ENCODE measurements at places on chromosomes 2 and 18.

DNA sequence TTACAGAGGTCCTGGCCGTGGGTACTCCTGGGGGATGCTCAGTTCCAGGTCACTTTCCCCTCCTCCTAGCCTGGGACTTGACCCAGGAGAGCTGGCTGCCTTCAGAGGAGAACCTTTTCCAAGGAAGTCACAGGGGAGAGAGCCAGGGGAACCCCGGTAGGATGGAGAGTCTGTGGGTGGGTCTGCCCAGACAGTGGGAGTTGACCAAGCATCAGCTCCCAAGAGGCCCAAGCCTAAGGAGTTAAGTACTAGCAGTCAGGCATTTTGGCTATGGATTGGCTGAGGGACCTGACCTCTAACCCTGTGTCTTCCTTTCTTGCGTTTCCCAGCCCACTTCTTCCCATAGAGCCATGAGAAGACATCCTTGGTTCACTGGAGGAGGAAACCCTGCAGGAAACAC, 48.8 kb upstream of the PLB1 start:
- DNase-seq = no peak

GRCh38 chr2:33406622-33407021, 69.8 kb upstream of the RASGRP3 start:
- no peak for DNase-seq

GRCh38 chr2:64938607-64939285, 50.5 kb upstream of the SLC1A4 start:
- DNase-seq = no peak

- DNase-seq = no peak
Measured at GRCh38 chr18:46152436-46152807, 48.2 kb downstream of the HAUS1 start.

GRCh38 chr2:128958241-128958640, 639.6 kb upstream of the HS6ST1 start:
- DNase-seq = no peak

GRCh38 chr18:68414407-68414806, 300.5 kb downstream of the TMX3 start:
- no peak for DNase-seq

GRCh38 chr2:54208364-54209240, 47.4 kb downstream of the TSPYL6 start:
- DNase-seq = no peak

GRCh38 chr2:235504441-235505180, 10.8 kb downstream of the AGAP1 start:
- no peak for DNase-seq

- DNase-seq = no peak
Measured at GRCh38 chr2:4134551-4135550, 431.5 kb downstream of the DCDC2C start.

DNA sequence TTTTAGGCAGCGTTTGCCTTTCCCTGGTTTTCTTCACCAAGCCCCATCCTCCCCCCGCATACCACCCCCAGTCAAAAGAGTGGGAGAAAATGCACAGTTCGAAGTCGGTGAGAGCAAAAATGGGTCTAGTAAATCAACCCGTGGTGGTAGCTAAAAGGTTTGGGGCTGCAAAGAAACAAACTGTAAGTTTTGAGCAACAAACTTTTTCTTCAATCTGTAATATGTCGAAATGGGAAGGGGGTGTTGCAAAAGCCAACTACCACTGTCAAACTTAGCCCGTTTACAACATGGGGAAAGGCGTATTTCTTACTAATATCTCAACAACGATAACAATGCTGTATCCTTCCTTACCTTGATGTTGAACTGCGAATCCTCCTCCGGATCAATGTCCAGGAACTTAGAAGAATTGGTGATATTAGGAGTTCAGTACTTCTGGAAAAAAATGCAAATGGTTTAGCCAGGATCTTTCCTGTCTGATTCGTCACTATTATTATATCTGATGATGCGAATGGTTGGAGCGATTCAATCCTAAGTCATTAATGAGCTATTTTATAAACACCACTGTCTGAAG, 2.4 kb upstream of the SATB2 start:
- no peak for DNase-seq

GRCh38 chr2:204945376-204945775, 400.1 kb downstream of the PARD3B start:
- DNase-seq = no peak

- no peak for DNase-seq
Measured at GRCh38 chr18:72456802-72457201, 87.3 kb downstream of the CBLN2 start.

- DNase-seq = no peak
Measured at GRCh38 chr2:183998041-183998796, 600.1 kb upstream of the ZNF804A start.

DNA sequence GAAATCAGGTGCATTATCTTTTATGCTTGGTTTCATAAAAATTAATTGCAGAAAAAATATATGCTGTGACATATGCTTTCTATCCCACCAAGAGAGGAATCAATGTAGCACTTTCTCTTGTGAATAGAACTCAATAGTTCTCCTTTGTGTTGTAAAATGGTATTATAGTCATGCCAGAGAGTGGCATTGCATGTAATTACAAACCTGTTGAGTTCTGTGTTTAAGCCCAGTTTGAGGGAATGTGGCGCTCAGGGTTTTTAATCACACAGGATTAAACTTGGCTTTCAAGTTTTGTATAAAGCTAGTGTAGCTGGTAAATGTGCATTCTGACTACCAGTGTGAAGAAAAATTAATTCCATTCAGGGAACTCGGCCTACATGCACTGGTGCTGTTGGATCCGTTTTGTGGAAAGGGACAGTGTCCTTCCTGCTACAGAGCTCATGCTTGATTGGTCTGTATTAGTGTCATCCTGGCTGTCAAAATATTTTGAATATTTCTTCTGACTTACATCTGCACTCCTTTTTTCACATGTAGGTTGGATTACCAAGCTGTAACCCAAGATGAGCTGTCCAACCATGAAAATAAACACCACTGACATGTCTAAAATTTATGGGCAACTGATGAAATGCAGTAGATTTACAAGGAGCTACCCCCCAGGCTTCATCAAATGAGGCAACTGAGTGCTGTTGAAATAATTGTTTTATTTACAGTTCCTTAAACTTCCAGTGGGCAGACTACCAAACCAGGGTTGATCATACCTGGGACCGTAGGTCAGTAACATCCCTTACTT, 80.3 kb downstream of the SLC4A3 start:
- DNase-seq = no peak

DNA sequence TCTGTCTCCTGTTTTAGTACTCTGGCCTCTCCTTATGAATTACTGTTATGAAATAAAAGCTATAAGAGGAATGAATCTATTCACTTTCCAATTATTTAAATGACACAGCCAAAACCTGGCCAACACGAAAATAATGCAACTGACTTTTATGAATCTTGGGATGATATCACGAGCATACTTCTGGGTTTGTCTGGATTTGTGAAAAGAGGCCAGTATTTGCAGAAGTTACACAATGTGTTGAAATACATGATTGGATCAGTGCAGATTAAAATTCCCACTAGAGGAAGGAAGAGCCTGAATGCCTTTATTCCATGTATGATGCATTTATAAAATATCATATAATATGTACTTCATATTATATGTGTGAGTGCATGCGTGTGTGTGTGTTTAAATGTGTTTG, 418.2 kb downstream of the GRB14 start:
- DNase-seq = no peak

DNA sequence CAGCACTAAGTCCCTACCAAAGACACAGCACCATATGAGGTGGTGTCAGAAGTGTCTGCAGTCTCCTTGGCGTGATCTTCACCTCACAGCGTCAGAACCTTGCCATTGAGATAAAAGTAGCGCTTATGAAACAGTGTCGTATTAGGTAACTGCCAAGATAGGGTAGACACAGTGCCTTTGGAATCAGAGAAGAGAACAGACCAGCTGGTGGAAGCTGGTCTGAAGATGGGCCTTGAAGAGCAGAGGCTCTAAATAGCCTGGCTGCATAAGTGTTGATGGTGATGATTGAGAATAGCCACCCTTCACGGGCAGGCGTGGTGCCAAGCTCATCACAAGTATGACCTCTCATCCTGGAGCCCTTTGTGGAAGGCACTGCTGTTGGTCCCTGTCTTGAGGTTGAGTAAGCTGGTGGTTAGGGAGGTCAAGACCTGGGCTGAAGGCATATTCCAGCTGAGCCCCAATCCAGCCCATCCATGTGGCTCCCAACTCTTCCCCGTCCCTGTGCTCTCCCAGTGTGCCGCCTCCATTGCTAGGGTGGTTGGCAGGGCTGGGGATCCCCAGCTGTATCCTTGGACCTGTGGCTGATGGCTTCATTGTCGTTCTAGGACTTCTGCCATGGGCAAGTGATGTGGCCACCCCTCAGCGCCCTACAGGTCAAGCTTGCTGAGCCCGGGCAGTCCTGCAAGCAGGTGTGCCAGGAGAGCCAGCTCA, 187.4 kb downstream of the MGAT5 start:
- no peak for DNase-seq

GRCh38 chr18:37124516-37124915, 295.6 kb downstream of the KIAA1328 start:
- no peak for DNase-seq

DNA sequence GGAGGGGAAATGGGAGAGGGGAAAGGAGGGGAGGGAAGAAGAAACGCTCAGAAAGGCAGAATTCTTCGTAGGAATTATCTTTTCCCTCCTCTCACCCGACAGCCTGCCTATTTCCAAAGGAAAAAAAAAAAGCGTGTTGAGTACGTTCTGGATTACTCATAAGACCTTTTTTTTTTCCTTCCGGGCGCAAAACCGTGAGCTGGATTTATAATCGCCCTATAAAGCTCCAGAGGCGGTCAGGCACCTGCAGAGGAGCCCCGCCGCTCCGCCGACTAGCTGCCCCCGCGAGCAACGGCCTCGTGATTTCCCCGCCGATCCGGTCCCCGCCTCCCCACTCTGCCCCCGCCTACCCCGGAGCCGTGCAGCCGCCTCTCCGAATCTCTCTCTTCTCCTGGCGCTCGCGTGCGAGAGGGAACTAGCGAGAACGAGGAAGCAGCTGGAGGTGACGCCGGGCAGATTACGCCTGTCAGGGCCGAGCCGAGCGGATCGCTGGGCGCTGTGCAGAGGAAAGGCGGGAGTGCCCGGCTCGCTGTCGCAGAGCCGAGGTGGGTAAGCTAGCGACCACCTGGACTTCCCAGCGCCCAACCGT, at the start of gene GAD1:
TSS of gene GAD1 (plus strand) at position 384 of the 589 bp plus-strand sequence. CDS start 1,705 bp downstream, outside the sequence.
- DNase-seq = peak; percentile 46

DNA sequence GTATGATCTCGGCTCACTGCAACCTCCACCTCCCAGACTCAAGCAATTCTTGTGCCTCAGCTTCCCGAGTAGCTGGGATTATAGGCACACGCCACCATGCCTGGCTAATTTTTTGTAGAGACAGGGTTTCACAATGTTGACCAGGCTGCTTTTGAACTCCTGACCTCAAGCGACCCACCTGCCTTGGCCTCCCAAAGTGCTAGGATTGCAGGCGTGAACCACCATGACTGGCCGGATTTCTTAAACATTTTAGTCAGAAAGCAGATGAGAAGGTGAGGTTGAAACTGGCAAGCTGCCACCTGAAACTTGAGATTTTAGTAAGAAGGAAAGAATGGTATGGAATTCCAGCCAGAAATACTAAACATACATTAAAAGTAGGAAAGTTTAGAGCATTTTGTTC, 31.9 kb downstream of the KLHL23 start:
- DNase-seq = no peak

DNA sequence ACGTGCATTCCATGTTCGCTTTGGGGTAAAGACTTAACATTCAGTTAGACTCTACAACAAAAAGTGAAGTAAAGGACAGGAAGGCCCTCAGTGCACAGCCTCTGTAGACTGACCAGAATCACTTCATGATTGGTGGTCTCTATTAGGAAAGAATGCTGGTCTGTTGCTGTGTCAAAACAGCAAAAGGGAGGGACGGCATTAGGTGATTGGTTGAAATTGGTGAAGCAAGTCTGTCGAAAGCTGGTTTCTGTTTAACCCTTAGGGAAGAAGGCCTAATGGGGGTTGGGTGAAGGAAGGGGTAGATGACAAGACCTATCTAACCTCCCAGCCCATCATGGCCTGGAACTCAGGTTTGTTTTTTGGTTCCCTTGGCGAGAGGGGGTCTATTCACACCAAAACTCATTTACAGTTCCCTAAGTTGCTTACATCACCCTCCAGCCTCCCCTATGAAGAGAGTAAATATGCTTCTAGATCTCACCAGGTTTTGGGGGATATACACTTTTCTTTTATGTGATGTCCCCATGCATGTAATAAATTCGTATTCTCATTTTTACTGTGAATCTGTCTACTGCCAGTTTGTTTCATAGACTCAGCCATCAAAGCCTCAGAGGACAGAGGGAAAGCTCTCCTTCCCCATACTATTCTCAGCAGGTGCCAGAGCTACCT, 65.6 kb downstream of the TMEM17 start:
- no peak for DNase-seq

GRCh38 chr2:156615836-156616322, 179.7 kb downstream of the GPD2 start:
- no peak for DNase-seq

DNA sequence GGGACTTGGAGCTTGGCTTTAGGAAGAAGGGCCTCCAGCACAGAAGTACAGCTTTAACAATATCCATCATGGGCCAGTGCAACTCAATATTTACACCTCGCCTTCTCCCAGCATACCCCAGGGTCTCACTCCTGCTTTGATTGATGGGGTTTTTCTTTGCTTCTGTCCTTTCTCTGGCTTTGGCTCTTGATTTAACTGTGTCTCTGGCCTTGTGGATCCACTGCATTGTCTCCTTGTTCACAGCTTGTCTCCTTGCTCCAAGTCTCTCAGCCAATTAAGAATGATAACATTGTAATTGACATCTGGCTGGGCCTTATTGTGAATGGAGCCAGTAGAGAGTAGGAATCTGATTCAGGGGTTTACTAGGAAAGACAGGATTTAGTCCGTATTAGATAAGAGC, 1019.5 kb downstream of the TMEM182 start:
- DNase-seq = no peak

- no peak for DNase-seq
Measured at GRCh38 chr2:50648041-50648700, 383.8 kb downstream of the NRXN1 start.

DNA sequence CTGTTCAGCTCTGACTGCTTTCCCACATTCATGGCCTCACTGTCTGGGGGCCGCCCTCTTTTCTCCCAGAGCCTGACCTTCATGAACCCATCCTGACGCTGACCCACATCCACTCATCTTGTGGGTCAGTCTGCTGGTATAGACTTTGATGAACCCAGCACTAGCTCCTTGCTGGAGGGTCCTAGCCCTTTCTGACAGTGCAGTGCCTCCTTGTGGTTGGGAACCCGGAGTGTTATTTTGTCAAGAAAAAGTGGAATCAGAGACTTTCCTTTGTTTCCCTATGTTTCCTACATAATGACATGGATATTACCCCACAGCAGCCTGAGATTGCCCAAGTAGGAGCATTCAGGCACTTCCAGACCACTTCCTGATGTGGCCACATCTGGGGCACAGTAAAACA, 19.3 kb upstream of the OSR1 start:
- no peak for DNase-seq

- DNase-seq = no peak
Measured at GRCh38 chr2:178193823-178194599, at the start of gene OSBPL6. Gene OSBPL6, plus strand, starts transcription at chr2:178194512. Its CDS starts 111,673 bp downstream, at chr2:178306185.

Data from stimulated activated CD4-positive, alpha-beta T cell treated with anti-CD3 and anti-CD28 coated beads, Interleukin-1b, Interleukin-23, amount 100 ng/mL, for 1 hour (primary cell).